NCI-H1436 (cell line): ENCODE measurements at places on chromosomes 3 and 15.

DNA sequence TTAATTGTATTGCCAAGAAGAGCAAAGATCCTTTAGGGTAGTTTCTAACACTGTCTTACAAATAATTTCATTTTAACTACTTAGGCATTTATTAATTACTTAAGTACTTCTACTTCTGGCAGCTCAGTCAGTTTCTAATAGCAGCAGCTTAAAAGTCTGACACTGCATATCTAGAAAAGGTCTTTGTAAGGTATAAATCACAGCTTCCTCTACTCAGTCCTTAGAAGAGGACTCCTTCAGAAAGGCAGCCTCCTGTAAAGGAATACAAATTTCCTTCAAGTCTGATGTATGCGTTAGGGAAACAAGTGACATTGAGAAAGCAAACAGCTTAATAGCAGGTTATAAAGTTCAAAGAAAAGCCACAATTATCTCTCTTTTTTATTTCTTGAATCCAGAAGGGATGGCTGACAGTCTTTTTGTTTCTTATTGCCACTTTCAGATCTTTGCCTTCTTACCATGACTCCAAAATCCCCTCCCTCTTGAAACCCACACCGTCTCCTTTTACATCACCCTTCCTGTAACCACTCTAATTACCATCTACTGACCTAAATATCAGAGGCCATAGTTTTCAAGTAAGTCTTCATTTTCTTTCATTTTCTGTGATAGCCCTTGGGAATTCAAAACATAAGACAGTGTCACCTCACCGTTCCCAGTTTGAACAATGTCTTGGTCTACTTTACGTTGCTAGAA lies 109.5 kb downstream of the CGGBP1 start:
- no peak for DNase-seq

GRCh38 chr3:182259579-182259978 lies 533.7 kb upstream of the ATP11B start:
- DNase-seq: no peak

- DNase-seq: no peak
These were observed 326.2 kb downstream of the CTNNB1 start for GRCh38 chr3:41525303-41526064.

DNA sequence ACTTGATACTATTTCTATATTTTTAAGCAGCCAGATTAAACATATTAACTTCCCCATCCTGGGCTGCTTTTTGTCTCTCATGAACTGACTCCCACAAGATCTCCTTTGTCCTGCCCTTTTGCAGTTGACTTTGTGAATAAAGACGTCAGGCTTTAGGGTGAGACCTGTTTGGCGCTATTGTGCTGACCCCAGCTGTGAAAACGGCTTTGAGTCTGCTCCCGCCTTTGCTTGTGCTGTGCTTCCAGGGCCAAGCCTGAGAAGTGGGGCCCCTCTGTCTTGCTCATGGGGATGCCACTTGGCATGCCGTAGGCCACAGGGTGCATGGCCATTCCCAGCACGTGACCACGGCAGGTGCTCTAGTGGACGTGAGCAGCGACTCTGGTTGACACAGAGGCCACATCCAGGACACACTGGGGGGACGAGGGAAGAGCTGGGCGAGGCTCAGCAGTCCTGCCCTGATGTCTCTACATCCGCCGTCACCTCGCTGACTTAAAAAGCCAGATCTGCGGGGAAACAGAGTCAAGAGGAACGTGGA lies 268.9 kb upstream of the LYSMD4 start:
- DNase-seq: no peak

DNA sequence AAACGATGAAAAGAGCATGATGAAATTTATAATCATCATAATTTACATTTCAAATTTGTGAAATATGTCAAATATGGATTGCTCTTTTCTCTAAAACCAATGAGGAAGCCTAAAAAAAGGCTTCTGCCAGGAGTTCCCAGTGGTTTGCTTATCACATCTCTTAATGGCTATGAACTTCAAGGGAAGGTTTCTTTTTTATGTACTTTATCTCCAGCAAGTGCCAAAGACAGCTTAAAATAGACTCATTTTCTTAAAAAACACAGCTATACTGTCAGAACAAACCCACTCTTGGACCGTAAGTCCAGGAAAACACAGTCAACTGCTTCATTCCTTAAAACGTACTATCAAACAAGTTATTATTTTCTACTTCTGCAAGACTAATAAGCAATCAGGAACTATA lies 80.2 kb downstream of the DLG1 start:
- no peak for DNase-seq

DNA sequence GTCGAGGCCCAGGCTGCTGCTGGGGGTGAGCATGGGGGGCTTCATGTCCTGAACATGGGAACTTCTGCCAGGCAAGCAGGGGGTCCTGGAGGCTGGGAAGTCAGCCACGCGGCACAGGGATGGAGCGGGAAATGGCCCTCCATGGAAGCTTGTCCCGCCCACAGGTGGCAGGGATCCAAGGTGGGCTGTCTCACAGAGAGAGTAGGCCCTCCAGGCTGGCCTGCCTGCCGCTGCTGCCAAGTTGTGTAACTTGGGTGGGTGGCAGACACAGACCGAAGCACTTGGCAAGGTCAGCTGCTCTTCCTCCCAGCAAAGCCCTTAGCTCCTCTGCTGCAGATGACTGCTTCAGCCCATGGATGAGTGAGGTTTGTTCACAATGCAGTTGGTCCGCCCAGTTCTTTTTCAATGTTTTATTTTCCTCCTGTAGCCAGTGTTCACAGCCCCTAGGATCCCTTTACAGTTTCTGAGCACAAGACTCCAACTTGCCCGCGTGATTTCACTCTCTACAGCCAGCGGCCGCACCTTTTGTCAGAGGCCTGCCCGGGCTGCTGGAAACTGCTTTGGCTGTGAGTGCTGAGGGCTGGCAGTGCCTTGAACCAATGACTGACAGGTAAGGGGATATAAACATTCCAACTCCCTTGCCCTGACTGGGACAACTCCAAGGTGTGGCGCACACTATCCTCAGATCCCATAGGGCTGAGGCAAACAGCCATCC lies 26.7 kb downstream of the HCN4 start:
- no peak for DNase-seq

- no peak for DNase-seq
These were observed 186.8 kb downstream of the THSD4 start for GRCh38 chr15:71301958-71302621.

GRCh38 chr3:514192-514591 lies 317.6 kb downstream of the CHL1 start:
- no peak for DNase-seq

GRCh38 chr15:25799906-25800700 lies 63.0 kb downstream of the ATP10A start:
- no peak for DNase-seq

DNA sequence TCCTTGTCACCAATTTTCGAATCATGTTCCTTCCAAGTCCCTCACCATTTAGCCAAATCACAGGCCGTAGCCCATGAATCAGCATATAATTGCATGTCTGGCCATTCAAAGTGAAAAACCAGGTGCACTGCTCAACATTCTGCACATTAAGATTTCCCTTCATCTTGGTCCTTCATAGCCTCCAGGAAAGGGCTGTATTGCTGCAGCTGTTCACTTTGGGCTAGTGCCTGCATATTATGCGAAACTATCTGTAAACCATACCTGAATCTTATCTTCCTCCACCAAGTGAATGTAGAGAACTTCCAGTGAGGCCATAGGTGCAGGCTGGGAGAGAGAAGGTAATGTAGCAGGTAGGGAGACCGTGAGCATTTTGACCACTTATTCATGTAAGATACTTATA lies 18.3 kb downstream of the CGGBP1 start:
- DNase-seq: no peak

DNA sequence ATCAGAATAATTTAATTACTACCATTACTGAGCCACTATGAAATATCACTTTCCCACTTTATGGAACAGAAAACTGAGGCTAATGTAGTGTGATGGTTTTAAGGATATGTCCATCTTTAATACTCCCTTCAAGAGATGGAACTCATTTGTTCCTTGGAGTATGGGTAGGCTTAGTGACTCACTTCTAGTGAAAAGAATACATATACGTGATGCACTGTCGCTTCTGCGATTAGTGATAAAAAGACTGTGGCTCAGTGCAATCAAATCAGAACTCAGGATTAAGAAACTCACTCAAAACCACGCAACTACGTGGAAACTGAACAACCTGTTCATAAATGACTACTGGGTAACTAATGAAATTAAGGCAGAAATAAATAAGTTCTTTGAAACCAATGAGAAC lies 216.6 kb downstream of the SUCLG2 start:
- DNase-seq: no peak

- DNase-seq: no peak
These were observed at the start of gene ITGB5 for GRCh38 chr3:124887177-124887931. TSS of gene ITGB5 (minus strand) at chr3:124887365. CDS start at chr3:124887000, 365 bp downstream.

- no peak for DNase-seq
These were observed 78.5 kb downstream of the PPARG start for GRCh38 chr3:12367346-12367745.

DNA sequence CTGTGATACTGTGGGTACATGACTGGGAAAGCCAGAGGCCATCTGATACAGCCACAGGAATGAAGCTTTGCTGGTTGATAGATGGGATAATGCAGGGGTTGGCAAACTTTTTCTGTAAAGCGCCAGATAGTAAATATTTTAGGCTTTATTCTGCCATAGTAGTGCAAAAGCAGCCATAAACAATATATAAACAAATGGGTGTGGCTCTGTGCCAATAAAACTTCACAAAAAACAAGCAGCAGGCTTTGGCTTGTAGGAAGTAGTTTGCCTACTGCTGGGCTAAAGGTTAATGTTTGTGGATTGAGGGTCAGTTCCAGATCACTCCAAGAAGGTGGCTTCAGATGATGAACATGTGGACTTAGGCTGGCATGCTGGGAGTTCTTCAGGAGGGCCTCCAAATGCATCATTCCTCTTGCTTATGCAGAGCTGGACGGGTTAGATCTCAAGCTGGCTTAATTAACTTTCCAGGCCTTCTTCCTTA lies 305.7 kb downstream of the RPLP1 start:
- no peak for DNase-seq

DNA sequence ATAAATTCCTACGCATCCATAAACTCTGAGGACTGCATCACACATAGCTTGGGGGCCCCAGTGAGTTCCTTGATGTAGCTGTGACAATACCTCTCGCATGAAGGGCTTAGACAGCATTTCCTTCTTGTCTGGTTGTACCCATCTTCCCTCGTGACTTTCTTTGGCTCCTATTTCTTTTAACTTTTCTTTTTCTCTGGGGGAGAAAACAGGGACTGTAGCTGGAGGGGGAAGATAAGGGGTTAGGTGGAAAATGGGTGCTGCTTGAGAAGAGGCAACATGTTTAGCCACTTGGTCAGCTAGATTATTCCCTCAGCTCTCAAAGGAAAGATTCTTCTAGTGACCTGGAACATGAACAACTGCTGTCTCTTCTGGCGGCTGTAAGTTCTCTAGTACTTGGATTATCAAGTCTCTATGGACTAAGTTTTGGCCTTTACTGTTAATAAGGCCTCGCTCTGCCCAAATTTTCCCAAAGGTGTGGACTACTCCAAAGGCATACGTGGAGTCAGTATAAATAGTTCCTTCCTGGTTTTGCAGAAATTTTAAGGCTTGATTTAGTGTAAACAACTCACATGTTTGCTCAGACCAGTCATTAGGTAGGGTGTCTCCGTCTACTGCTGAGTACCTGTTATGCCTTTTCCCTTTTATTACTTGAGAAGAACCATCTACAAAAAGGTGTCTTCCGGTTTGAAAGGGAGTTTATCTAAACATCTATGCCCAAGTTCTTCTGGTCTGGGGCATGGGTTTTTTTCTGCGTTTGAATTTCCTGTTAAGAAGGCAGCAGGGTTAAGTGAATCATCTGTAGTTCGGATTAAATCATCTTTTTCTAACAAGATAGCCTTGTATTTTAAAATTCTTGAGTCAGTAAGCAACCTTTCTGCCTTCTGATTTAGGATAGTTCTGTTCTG lies 21.0 kb upstream of the ATG7 start:
- no peak for DNase-seq

DNA sequence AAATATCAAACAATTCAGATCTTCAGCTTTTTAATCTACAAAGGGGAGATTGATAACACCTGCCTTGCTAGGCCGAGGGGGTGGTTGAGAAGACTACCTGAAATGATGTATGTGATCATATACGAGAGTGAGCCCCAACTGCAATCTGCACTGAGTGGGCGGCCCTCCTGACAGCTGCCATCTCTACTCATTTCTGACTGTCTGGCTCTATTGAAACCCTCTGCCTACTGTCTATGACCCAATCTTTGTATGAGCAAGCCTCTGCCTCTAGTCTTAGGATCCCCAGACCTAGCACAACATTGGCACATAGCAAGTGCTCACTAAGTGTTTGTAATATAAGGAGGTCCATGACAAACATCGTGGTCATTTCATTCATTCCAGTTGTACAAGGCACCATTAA lies 144.4 kb upstream of the NR2F2 start:
- no peak for DNase-seq

GRCh38 chr3:144652573-144652972 lies 681.0 kb downstream of the DIPK2A start:
- no peak for DNase-seq

GRCh38 chr15:36363335-36363734 lies 216.1 kb upstream of the CDIN1 start:
- DNase-seq: no peak

DNA sequence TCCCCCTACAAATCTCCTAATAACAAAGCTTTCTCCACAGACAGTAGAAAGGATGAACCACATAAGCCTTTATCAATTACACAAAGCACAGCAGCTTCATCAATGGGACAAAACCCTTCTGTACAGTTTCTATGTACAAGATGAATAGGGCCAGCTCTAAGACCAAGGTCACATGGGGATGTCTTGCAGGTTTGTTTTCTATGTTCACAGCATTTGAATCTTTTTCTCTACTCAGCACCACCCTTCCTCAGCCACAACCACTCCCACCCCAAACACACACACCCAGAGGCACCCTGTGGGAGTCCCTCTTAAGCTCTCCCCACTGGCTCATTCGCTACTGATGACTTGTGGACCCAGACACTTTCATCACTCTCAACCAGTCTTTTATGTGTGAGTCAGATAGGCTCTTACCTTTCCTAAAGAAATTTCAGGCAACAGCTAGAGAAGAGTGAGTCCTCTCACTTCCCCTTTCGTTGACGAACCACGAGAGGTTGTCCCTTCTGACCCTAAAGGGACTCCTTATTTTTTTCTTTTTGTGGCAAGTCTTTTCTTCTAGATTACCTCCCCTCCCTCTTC lies 57.9 kb downstream of the ARHGAP31 start:
- DNase-seq: no peak
